ENCODE measurements at places on chromosomes 1 and 21.

DNA sequence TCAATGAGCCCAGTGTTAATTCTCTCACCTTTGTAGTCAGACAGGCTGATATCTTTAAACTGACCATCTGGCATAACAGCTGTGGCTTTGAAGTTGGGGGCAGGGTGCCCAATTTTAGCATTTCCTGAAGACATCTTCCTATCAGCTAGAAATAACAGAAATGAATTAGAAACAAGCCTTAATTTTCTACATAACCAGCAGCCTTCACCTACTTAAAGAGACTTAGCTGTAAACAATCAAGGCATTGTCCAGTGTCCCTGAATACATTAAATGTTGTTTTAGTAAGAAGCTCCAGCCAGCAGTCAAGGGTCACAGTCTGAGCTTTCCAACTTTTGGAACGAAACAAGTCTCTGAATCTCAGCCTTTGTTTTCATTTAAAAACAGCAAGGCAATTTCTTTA is 2.8 kb downstream of the PRDX1 start:
- no peak for DNase-seq

- no peak for DNase-seq
Measured at GRCh38 chr1:212613440-212614335, 5.1 kb downstream of the ATF3 start.

DNA sequence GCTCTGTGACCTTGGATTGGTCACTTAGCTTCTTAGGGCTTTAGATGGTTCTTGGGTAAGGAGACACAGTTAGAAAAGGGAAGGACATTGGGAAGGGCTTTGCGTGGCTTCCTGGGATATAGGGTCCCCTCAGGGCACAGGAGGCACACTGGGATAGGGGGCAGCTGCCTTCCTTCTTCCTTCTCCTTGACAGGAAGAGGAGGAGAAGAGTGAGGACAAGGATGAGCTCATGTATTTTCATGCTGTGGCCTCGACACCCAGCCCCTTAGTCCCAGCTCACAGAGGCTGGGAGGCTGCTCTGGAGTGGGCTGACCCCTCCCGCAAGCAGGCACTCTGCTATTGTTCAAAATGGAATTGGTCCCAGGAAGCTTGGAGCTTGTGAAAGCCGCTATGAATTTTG is 45.7 kb upstream of the POU3F1 start:
- DNase-seq: peak; percentile 37

DNA sequence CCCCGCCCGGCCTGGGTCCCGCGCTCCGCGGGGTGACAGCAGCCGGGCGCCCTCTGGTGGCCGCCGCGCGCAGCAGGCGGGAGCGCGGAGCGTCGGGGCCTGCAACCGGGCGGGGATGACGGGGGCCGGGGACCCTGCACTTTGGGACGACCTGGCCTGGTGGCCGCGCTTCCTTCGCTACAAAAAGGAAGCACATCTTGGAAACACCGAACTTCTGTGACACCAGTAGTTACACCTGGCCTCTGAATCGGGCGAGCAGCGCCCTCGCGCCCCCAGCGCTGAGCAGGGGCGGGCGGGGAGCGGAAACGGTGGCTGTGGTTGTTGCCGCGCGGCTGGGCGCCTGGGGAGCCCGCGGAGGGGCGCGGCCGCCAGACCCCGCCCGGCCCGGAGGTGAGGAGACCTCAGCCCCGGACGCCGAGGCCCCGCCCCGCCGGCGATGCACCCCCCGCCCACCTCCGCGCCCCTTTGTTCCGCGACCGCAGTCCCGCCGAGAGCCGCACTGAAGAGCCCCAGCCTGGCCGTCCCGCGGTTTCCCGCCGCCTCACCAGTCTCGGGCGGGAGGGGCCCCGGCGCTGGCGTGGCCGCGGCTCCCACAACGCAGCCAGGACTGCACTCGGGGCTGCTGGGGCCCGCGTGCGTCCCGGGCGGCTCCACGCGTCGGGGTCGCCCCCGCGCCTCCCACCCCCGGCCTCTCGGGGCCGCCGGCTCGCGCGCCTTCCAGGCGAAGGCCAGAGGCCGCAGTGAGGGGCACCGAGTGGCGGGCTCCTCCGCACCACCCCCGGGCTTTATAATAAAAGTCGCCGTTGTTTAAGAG is 59.3 kb downstream of the H3-3A start:
- DNase-seq: peak; percentile 65

DNA sequence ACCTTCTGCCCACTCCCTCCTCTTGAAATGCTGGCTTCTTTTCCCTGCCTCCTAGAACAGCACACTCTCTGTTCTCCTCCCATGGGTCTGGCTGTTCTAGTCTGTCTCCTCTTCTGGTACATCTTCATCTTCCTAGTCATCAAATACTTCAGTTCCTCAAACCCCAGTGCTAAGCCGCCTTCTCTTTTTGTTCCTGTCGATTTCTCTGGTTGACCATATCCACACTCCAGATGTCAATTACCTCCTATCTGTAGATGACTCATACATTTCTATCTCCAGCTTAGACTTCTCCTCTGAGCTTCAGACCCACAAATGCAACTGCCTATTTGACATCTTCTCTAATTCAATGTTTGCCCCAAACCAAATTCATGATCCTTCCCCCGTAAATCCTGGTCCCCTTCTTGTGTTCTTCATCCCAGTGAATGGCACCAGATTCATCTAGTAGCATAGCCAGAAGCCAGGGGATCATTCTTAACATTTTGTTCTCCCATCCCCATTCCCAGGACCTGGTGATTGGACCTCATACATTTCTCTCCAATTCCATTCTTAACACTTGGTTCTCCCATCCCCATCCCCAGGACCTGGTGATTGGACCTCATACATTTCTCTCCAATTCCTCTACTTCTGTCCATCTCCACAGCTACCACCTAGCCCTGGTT is 35.9 kb downstream of the USP24 start:
- no peak for DNase-seq

GRCh38 chr1:110471131-110471530 is 20.2 kb downstream of the PROK1 start:
- DNase-seq: no peak

DNA sequence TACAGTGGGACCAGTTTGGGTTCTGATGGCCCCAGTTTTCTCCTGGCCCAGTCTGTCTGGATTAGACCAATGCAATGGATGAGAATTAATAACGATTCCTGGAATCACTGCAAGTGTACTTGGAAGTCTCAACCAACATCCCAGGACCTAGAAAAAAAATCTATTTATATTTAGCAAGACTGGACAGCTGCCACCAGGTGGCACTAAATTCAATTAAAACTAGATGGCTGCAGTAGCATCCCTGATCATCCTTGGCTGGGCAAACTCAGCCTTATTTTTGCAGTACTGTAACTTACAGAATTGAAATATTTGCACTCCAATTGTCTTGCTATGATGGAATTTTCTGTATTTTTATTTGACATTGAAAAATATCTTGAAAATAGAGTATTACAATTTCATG is 165.7 kb downstream of the NCAM2 start:
- DNase-seq: no peak

GRCh38 chr1:226821719-226822085 is 48.7 kb upstream of the PSEN2 start:
- DNase-seq: no peak

DNA sequence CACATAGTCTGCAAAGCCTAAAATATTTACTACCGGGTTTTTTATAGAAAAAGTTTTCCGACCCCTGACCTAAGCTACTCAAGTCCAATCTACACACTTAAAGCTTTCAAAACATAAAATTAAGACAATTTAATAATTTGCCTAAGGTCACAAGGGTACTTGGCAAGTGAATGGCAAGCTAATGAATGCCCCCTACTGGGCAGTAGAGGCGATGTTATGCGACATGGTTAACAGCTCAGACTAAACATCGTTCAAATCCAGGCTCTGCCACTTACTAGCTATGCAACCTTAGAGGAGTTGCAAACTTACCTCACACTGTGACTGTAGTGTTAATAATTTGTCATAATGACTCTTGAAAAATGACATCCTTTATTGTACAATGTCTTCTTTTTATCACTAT is 317.2 kb upstream of the NFIA start:
- DNase-seq: no peak

DNA sequence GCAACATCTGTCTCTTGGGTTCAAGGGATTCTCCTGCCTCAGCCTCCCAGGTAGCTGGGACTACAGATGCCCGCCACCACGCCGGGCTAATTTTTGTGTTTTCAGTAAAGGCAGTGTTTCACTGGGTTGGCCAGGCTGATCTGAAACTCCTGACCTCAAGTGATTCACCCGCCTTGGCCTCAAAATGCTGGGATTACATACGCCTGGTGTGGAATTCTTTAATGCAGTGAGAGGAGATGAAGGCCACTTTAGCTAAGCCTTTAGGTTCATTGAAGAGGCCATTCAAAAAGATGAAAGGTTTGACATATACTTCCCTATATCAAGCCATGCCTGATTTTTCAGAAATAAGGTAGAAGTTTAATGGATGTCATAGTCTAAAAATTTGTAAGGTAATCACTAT is 162.7 kb downstream of the ST6GALNAC3 start:
- DNase-seq: no peak

DNA sequence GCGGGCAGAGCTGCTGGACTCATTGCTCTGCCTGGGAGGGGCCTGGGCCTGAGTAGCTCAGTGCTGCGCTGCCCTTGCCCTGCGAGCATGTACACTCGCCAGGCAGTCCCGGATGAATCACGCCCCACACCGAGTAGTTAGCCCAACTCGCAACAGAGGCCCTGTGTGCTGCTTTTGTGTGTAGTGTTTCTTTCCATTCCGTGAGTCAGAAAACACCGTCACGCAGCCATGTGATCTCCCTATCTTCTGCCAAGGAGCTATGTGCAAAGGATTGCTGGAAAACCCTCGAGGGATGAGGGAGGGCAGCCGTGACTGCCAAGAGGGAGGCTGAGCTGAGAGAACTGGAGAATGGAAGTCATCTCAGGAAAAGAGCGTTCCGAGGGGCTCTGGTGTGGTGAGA is 37.3 kb downstream of the NENF start:
- peak; percentile 77 for DNase-seq

- DNase-seq: no peak
Measured at GRCh38 chr1:29224356-29224837, 6.3 kb downstream of the MECR start.

GRCh38 chr1:17365293-17365692 is 6.7 kb upstream of the PADI6 start:
- no peak for DNase-seq

DNA sequence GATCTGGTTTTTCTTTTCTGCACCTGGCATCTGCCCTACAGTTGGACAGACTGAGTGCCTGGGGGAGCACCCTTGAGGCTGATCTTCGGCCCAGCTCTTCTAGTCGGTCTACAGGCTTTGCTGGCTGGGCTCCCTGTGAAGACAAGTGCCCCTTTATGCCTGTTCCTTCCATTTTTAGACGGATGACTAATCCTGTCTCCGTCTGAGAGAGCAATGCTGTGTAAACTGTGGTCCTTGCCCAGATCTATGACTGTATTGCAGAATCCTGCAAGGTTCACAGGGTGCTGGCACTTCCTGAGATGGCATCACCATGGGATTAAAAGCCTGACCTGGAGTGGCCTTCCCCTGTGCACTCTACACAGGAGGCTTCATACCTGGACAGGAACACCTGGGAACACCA is 47.6 kb upstream of the SAMD13 start:
- DNase-seq: no peak

DNA sequence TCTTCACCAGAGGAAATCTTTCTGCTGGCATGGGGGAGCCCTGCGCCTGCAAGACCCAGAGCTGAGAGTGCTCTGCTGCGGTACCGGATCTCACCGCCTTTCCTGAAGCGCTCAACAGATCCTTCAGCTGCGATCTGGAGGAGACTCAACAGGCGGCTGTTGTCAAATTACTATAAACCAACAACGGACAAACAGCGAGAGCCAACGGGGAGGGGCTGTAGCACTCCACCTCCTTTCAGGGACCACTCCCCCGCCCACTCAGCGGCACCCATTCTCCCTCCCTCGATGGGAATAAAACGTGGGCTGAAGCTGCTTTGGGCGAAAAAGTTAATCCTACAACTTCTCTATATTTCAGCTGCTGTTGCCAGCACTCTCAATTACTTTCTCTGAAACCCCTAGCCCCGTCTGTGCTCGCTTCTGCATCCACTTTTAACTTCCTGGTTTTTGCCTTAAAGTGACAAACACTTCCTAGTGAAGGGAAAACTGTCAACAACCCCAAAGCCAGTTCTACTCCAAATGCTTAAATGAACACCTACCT is at the start of gene FMO5:
TSS of gene FMO5 (minus strand) at position 147 of the 538 bp plus-strand sequence. CDS start 310 bp downstream, outside the sequence.
- DNase-seq: no peak

DNA sequence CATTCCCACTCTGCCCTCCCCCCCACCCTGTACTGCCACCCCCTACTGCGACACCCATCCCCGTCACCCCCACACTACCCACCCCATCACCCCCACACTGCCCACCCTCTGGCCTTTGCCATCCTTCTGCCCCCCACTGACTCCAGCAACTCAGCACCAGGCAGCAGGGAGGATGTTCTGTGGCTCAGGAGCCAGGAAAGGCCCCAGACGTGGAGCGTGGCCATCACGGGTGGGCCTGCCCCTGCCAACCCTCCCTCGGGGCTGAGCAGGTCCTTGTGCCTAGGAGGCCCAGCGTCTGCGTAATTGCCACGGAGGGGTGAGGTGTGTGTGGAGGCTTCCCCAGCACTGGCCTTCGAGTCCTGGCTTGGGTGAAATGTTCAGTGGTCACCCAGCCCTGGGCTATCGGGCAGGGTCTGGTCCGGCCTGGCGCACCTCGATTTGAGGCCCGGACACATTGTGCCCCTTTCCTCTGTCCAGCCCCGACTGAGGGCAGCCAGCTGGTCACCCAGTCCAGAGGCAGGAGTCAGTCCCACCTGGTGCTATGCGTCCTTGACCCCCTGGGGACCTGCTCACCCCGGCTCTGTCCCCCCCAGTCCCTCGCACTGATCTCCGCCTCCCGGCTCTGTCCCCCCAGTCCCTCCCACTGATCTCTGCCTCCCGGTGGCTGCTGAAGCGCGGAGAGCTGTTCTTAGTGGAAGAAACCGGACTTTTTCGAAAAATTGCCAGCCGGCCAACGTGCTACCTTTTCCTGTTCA is 23.0 kb downstream of the ARHGEF16 start:
- no peak for DNase-seq

DNA sequence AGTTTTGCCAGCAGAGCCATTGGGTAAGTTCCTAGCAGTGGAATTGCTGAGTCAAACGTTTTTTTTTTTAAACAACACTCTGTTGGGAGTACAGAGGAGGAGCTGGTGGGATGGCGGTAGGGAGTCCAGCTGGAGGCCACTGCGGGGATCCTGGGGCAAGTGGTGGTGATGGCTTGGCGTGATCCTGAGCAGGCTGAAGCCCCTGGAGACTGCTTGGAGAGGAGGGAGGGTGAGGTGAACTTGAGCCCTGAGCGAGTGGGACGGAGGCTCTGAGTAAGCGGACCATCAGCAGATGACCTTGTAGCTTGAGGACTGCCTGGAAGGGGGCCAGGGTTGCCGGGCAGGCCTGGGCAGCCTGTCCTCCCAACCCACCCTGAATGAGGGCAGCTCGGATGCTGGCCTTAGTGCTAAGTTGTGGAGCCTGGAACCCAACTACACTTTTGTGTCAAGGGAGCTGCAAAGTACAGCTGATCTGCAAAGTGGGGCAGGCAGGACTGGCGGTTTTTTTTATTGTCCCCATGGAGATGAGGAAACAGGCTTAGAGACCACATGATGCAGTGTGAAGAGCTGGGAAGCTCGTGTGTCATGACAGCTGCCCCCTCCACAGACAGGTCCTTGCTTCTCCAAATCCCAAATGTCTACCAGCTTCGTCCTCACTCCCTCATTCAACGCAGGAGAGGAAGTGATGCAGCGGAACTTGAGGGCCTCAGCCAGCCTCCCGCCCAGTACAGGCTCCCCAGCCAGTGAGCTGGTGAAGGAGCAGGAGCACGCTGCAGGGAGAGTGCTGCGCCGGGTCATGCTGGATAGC is 20.2 kb downstream of the MRPL37 start:
- no peak for DNase-seq

- DNase-seq: no peak
Measured at GRCh38 chr1:48206371-48206770, 16.1 kb upstream of the SLC5A9 start.
